ENCODE measurements at places on chromosomes 4 and X. TPM values are rescaled to one million over a fixed set of nuclear protein-coding genes. Genes with fewer than 3 reads are reported as not detected.
A peak's percentile ranks its signal among the peaks of the same experiment; 100 is the strongest.

DNA sequence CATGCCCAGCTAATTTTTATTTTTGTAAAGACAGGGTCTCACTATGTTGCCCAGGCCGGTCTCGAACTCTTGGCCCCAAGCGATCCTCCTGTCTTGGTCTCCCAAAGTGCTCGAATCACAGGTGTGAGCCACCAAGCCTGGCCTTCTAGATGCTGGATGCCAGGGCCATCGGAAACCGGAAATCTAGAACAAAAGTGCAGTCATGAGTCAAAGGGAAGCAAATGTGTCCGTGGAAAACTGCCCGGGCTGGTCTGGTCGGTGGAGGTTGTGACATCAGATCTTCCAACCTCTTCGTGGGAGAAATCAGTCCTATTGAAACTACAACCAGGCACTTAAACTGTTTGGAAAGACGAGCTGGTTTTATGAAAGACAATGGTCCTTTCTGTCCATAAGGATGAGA is 92.3 kb upstream of the SHOX start:
- no peak overlapping the region for H3K4me3 ChIP-seq
- no peak for DNase-seq
- H3K27me3 ChIP-seq = no peaks in the 10 kb centered on the region
- H3K27ac ChIP-seq = no peak overlapping the region

DNA sequence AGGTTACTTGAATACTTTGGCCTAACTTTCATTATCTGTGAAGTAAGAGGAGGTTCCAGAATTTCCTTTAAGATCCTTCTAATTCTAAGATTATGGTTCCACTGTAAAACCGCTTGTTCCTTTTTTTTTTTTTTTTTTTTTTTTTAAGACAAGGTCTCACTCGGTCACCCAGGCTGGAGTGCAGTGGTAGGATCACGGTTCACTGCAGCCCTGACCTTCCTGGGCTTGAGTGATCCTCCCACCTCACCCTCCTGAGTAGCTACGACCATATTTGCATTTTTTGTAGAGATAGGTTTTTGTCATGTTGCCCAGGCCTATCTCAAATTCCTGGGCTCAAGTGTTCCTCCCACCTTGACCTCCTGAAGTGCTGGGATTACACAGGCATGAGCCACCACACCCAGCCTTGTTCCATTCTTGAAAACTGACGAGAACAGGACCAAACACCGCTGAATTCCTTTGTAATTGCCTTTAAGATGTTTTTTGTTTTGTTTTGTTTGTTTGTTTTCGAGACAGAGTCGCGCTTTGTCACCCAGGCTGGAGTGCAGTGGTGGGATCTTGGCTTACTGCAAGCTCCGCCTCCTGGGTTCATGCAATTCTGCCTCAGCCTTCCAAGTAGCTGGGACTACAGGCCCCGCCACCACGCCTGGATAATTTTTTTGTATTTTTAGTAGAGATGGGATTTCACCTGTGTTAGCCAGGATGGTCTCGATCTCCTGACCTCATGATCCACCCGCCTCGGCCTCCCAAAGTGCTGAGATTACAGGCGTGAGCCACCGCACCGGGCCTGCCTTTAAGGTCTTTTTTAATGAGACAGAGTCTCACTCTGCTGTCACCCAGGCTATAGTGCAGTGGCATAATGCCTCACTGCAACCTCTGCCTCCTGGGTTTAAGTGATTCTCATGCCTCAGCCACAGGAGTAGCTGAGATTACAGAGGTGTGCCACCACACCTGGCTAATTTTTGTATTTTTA is 6.8 kb downstream of the PDS5A start:
- no peak for DNase-seq
- peaks cover 43% of the 10 kb centered on the region for H3K36me3 ChIP-seq
- H3K4me3 ChIP-seq = no peak overlapping the region
- peaks cover 34% of the 10 kb centered on the region for H3K4me1 ChIP-seq

DNA sequence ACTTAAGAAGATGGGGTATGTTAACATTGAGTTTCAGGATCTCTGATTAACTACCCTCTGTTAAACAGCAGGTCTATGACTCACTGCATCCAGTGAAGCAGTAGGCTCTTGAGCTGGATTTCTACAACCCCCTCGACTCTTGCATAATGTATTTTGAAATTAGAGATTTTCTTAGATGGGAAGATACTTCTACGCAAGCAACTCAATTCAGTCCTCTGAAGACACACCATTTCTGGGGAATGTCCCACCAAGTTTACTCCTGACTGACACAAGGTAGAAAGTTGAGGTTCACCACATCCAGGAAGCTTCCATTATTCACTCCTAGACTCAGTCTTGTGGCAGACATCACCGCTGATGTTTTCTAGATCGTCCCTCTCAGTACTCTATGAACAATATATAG is 12.9 kb downstream of the PALLD start:
- H3K27ac ChIP-seq = peak overlapping the region; percentile 17
- no peak overlapping the region for H3K4me3 ChIP-seq

- H3K4me1 ChIP-seq = no peaks in the 10 kb centered on the region
- H3K27me3 ChIP-seq = no peaks in the 10 kb centered on the region
- H3K27ac ChIP-seq = no peak overlapping the region
- no peak for DNase-seq
- no peak overlapping the region for H3K4me3 ChIP-seq
Measured at GRCh38 chr4:107050525-107051135, 14.5 kb upstream of the DKK2 start.

DNA sequence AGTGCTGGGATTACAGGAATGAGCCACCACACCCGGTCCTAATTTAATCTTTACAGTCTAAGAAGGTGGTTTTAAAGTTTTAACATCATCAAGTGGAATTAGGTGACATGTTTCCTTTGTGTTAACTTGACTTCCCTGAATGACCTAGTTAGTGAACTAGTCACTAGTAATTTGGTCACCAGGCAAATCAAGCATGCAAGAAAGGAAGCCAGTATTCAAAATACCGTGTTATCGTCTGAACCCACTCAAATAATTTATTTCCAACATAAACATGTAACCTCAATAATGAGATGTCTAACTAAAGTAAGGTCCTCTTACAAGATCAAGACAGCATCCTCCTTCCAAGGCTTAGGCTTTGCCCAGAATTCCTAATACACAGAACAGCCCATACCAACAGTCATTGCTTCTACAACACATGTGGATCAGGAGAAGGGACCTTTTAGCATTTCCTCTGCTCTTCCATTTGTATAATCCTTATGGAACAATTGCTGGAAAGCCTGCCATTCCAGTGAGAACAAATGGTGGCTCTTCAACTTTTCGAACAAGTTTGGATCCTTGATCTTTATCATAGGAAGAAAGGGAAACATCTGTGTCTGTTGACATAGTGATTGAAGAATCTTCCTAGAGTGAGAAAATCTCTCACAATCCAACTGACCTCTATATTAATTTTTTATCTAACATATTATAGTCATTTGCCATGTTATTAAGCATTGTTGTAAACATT is 97.2 kb downstream of the ANXA3 start:
- peaks cover 7% of the 10 kb centered on the region for H3K4me1 ChIP-seq
- no peak overlapping the region for H3K27ac ChIP-seq
- H3K27me3 ChIP-seq = no peaks in the 10 kb centered on the region
- no peaks in the 10 kb centered on the region for H3K36me3 ChIP-seq
- no peak for DNase-seq

DNA sequence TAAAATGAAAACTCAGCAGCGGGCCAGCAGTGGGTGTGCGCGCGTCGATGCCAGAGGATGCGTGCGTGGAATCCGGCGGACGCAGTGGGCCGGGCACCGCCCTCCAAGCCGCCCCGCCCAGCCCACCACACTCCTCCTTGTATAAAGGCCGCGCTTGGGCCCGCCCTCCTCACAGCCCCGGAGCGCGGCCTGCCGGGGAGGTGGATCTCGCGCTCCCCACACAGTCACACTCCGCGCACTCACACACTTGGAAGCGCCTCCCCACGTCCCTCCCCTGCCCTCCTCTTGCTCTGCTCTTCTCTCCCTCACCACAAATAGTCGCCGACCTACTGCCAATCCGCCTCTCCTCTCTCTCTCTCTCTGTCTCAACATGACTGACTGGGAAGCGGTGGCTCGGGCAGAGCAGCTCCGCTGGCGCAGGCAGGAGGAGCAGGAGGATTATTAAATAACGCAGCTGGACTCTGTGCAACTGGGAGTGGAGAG is at the start of gene CCSER1:
TSS of gene CCSER1 (plus strand) at position 172 of the 483 bp plus-strand sequence.
- H3K27ac ChIP-seq = no peak within 1 kb of the TSS
- H3K4me1 ChIP-seq = peaks cover 9% of the 10 kb centered on the region
- H3K36me3 ChIP-seq = peaks cover 2% of the 10 kb centered on the region
- H3K27me3 ChIP-seq = peaks cover 47% of the 10 kb centered on the region
- peak; percentile 62 for DNase-seq

DNA sequence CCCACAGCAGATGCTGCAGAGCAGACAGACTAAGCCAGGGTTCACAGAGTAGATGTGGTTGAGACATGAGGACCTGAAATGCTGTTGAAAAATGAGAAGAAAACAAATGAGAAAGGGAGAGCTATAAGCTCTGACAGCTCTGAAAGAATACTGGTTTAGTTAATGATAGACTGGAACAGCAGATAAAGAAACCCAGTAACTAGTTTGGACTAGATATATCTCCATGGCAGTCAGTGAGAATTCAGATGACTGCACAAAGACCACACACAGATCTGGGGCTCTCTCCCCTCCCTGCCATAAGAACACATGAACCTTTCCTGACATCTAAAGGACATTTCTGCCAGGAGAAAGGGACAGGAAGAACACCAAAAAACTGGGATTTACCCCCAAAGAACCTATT is 8.2 kb downstream of the NAA11 start:
- H3K4me1 ChIP-seq = no peaks in the 10 kb centered on the region
- no peak overlapping the region for H3K27ac ChIP-seq

- no peak overlapping the region for H3K27ac ChIP-seq
- H3K27me3 ChIP-seq = no peaks in the 10 kb centered on the region
- no peak overlapping the region for H3K4me3 ChIP-seq
Measured at GRCh38 chrX:10529344-10529743, 91.0 kb downstream of the MID1 start.

- H3K36me3 ChIP-seq = no peaks in the 10 kb centered on the region
- no peak overlapping the region for H3K27ac ChIP-seq
- no peaks in the 10 kb centered on the region for H3K4me1 ChIP-seq
- H3K4me3 ChIP-seq = no peak overlapping the region
- DNase-seq = no peak
- no peaks in the 10 kb centered on the region for H3K27me3 ChIP-seq
Measured at GRCh38 chr4:32429151-32429550, 1709.0 kb downstream of the PCDH7 start.

GRCh38 chrX:115337491-115338144 is 48.1 kb downstream of the LUZP4 start:
- no peaks in the 10 kb centered on the region for H3K36me3 ChIP-seq
- no peaks in the 10 kb centered on the region for H3K4me1 ChIP-seq
- no peak overlapping the region for H3K27ac ChIP-seq
- no peaks in the 10 kb centered on the region for H3K27me3 ChIP-seq
- no peak for DNase-seq
- no peak overlapping the region for H3K4me3 ChIP-seq

- no peak overlapping the region for H3K27ac ChIP-seq
- H3K27me3 ChIP-seq = no peaks in the 10 kb centered on the region
- no peak for DNase-seq
- peaks cover 30% of the 10 kb centered on the region for H3K36me3 ChIP-seq
- peaks cover 30% of the 10 kb centered on the region for H3K4me1 ChIP-seq
- H3K4me3 ChIP-seq = no peak overlapping the region
Measured at GRCh38 chrX:19646282-19646681, 131.0 kb upstream of the MAP3K15 start.

DNA sequence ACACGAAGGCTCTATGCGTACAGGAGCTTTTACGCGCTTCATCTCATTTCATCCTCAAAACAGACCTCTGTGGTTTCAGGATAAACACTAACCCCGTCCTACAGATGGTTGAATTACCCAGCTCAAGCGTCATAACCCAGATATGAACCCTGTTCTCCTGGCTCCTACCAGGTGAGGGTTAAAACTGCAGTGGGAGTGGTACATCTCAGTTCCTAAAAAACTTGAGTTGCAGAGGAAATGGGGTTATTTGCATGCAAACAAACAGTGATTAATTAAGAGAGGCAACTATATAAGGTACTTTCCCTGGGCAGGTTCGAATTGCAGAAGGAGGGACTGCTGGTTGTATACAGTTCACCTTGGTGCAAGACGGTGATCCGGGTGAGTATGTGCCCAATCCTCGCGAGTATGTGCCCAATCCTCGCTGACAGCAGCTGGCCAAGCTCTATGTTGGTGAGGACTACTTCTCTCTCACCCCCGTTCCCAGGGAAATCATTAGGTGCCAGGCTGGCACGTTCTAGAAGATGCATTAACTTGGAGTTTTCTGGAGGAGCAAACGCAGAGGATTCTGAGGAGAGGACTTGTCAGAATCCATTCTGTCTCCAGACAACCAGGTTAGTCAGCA is 72.6 kb downstream of the FHDC1 start:
- no peaks in the 10 kb centered on the region for H3K4me1 ChIP-seq
- no peaks in the 10 kb centered on the region for H3K36me3 ChIP-seq
- no peaks in the 10 kb centered on the region for H3K27me3 ChIP-seq

GRCh38 chr4:169120624-169121023 is 110.6 kb upstream of the CBR4 start:
- H3K27me3 ChIP-seq = no peaks in the 10 kb centered on the region
- no peaks in the 10 kb centered on the region for H3K36me3 ChIP-seq
- H3K27ac ChIP-seq = no peak overlapping the region
- DNase-seq = no peak
- peaks cover 4% of the 10 kb centered on the region for H3K4me1 ChIP-seq

GRCh38 chrX:105458846-105459245 is 238.4 kb upstream of the TEX13A start:
- H3K36me3 ChIP-seq = no peaks in the 10 kb centered on the region
- DNase-seq = no peak
- no peak overlapping the region for H3K27ac ChIP-seq
- H3K4me3 ChIP-seq = no peak overlapping the region

DNA sequence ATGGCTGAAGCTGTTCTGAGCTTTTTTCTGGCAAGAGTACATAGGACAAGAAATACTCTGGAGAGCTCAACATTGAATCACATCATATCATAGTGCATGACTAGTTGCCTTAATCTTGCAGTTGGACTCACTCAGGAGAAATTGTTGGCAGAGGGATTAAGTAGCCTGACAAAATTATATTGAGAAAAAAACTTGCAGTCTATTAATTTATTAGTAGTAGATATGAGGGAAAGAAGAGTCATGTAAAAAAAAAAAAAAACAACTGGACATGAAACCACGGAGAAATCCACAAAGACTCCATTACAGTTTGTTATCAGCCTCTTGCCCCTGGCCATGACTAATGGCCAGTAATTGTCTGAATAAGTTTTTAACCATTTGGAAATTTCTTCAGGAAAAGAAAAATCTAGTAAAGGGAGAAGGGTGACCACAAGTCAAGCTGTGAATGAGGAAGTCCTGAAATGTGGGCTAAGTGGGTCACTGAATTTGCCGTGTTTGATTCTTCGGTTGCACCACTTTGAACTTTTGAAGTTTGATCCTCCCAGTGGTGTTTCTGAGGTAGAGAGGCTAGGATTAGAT is 45.6 kb downstream of the FHL1 start:
- H3K27me3 ChIP-seq = no peaks in the 10 kb centered on the region
- no peak for DNase-seq
- H3K4me3 ChIP-seq = peak overlapping the region; percentile 79
- peaks cover 41% of the 10 kb centered on the region for H3K4me1 ChIP-seq

- no peak for DNase-seq
- no peak overlapping the region for H3K4me3 ChIP-seq
- no peaks in the 10 kb centered on the region for H3K27me3 ChIP-seq
- no peaks in the 10 kb centered on the region for H3K36me3 ChIP-seq
- H3K4me1 ChIP-seq = no peaks in the 10 kb centered on the region
Measured at GRCh38 chr4:180197471-180197870, 2045.7 kb upstream of the TENM3 start.

GRCh38 chrX:118714521-118714920 is 12.9 kb upstream of the IL13RA1 start:
- H3K4me3 ChIP-seq = no peak overlapping the region
- no peak overlapping the region for H3K27ac ChIP-seq
- no peaks in the 10 kb centered on the region for H3K27me3 ChIP-seq
- peaks cover 2% of the 10 kb centered on the region for H3K4me1 ChIP-seq
- DNase-seq = no peak

AMBN gene
- total RNA-seq = not detected

ADH6 gene
- not detected for total RNA-seq

MGAT4D gene
- not detected for total RNA-seq
